ENCODE measurements at places on chromosomes 13 and 19.

DNA sequence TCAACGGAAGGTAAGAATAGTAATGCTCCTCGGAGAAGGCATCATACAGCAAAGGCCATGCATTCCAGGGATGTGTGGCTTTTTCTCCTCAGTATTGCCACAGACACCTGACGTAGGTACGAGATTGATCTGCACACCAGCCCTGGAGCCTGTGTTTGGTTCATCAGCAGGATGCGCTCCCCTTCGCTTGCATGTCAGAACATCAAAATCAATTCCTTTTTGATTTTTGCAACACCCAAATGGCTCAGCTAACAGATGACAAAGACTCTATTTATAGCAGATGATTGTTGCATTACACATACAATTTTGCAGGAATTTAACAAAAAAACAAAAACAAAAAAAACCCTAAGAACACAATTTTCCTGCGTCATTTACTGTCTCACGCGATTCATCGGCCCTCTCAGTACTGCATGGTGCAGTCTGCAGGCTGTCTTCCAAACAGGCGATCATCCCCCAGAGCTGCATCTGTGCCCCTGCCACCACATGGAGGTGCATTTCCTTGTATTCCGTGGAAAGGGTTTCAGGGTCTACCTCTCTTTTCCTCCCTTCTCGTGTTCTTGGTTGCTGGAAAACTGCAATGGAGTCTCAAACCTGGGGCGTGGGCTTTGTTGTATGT, 207.3 kb downstream of the TEX29 start:
- DNase-seq, result no peak

DNA sequence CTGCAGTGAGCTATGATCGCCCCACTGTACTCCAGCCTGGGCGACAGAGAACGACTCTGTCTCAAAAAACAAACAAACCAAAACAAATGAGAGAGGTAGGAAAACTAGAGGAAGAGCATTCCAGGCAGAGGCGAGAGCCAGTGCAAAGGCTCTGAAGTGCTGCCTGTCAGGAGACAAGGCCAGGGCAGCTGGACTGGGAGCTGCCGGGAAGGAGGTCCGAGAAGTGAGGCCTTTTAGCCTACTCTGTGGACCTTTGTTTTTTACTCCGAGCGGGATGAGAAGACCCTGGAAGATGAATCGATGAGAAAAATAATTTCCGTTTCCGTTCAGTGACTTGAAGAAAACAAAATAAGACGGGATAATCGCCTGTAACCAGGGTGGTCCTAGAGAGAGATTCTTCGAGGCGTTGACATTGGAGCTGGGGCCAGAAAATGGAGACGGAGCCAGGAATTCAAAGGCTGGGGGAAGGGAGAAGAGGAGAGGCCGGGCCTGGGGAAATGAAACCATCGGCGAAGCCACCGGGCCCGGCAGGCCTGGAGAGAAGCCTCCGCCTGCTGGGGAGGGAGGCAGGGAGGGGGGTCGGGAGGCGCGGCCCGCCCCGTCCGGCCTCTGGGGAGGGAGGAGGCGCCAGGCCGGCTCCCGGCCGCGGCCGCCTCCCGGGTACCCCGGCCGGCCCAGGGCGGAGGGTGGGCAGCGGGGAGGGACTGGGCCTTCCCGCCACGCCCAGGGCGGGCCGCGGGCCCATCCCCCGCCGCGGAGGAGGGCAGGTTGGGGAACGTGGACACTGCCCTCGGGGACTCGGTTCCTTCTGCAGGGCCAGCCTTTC, 7.8 kb upstream of the SERTAD1 start:
- DNase-seq, result peak; percentile 32

GRCh38 chr13:27012482-27013197, 159.0 kb downstream of the USP12 start:
- no peak for DNase-seq

DNA sequence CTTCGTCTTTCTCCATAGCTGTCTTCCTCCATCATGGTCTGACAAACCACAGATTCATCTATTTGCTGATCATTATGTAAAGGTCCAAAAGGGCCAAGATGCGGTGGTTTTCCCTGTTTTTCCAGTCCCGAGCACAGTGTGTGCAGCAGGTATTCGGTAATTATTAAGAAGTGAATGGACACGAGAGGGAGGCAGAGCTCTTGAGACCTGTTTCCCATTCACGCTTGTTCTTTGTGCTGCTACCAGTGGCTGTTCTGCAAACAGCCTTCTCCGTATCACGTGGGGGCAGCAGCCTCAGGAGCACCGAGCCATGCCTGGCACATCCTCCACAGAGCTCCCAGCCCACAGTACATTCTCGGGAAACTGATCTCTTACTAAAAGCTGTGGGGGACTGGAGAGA, 50.3 kb downstream of the CCDC70 start:
- DNase-seq, result no peak

DNA sequence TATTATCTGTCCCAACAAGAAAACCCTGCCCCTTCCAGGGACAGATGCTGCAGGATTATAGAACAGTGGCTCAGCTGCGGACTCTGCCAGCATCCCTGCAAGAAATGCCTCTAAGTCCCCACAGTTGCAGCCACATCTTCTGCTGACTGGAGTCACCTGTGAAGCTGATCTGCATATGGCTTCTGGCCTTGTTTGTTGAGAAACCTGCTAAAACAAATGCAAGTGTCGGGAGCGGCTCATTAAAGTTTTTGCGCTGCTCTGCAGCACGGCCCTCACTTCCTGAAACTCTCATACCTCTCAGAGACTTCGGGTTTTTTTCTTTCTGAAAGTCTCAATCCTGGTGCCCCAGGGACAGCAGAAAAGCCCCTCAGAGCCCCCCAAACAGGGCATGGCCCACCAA, 725.0 kb downstream of the UQCRFS1 start:
- DNase-seq, result no peak

DNA sequence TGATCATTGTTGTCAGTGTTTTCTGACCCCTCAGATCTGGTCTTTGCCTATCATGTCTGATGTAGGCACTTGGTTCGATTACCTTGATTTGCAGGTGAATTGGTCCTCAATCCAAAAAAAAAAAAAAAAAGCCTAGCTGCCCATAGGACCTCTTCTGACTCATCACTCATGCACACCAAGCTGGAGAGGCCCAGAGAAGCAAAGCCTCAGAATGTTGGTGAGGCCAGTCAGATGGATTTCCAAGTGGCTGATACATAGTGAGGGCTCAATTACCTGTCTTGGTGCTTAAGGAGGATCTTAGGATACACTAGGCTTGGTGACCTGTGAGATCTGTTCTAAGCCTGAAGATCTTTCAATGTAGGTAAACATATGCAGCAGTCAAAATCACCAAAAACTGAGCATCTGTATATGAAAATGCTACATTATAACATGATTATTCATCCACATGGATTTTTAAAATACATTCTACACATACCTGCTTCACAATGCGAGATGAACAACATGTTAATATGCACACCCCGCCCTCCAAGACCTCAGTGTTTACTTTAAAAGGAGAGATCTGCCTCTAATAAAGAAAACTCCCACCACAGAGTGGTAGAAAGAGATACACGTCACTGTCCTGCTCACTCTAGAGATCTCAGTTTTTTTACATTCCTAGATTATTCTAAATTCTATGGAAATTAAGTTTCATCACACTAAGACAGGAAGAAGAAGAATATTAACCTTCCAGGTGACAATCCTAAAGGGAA, 79.9 kb upstream of the RAP2A start:
- no peak for DNase-seq

DNA sequence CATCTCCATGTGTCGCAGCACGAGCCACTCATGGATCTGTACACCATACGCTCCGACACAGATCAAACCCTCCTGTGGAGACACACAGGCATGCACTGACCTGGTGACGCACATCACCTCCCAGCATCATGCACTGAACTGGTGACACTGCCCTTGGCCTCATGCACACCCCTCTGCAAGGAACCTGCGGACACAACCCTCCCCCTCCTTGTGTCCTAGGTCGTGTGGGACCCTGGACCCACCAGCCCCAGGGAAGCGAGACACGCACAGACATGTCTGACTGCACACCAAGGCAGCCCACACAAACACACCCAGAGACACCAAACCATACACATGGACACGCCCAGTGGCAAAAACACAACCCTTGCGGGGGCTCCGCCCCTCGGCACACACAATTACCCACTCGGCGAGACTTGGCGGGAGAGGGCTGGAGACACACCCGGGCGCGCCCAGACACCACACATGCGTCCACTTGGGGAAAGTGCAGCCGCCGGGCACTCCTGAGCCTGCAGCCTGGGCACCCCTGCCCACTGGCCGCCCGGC, 2.0 kb upstream of the KCNN4 start:
- DNase-seq, result no peak

DNA sequence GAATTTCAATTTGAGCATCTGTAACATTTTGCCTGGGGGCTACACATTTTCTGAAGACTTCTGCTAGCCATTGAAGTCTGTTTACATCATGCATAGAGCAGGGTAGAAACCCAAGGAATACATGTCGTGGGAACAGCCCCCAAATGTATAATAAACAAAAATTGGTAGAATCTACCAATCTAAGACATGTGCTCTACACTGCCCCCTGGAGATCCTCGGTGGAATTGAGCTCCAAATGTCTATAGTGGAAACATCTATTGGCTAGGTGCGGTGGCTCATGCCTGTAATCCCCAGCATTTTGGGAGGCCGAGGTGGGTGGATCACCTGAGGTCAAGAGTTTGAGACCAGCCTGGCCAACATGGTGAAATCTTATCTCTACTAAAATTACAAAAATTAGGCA, 57.3 kb downstream of the MBD3L2B start:
- peak; percentile 30 for DNase-seq

DNA sequence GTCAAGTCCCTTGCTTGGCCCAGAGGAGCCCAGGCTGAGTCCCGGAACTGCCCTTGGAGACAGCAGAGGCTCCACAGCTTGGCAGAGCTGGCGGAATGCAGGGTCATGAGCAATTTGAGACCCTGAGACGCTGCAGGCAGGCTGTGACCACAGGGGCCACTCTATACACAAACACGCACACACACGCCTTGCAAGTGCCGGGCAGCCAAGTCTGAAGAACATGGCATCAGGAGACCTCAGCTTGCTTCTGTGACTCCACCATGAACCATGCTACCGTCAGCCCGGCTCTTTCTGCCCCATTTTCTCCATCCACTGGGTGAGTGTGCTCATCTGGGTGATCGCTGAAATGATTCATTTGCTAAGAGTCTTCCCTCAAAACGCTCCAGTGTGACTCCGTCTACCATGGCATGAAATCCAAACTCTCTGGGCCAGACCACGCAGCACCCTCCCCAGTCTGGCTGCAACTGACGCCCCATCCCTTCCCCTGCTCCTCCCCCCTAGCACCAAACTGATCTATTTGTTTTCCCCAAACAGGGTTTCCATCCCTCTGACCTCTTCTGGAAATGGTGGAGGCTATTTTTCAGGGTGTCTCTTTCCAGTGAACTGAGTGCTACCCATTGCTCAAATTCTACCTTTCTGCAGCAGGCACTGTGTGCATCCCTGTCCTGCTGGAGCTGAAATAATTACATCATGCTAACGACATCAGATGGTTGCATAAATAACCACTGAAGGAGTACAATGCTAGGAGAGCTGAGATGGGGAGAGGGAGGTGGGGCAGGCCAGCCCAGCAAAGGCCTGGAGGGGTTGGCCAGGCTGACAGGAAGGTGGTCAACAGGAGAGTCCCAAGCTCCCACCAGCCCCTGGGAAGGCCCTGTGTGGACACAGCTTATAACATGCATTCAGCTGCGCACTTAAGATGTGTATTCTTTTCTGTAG, 3.1 kb downstream of the CARS2 start:
- no peak for DNase-seq
